ENCODE measurements at places on chromosomes 13 and 19.

DNA sequence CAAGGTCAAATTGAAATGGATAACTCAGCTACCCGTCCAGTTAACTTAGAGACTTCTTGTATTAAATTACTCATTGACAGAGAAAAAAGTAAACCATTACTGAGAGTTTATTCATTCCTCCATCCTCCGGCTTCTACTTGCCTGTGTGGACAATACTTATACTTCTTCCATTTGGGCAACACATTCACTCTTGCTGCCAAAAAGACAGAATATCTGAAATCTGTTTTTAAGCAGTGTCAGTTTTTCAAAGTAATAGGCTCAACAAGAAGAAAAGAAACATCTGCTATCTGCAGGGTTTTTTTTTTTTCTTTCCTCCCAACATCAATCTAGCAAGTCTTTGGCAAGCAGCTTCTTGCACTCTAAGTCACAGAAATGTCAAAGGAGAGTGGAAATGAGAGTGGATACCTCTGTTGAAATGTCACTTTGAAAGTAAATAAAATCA, 1142.8 kb downstream of the PCDH9 start:
- no peak for DNase-seq

DNA sequence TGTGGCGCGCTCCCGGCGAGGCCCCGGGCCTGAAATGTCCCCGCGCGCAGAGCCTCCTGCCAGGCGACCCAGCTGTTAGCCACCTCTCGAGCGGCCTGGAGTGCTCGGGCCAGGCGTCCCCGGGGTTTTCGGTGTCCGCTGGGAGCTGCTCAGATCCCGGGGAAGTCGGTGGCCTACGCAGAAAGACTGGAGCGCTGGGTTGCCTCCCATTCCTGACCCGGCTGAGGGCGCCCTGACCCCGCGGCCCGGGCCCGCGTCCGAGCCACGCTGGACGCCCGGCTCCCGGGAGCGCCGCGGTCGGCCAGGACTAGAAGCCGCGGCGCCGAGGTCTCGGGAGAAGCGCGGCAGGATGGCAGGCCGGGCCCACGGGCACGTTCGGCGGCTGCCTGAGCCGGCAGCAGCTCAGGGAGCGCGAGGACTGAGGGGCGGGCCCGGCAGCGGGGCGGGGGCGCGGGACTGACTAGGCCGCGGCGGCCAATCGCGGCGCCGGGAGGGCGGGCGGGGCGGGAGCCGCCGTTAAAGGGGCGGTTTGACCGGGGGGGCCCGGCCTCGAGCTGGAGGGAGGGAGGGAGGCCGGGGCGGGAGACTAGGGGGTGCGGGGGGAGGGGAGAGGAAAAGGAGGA, 1.3 kb upstream of the ZIC2 start:
- DNase-seq: peak; percentile 78

GRCh38 chr13:85662186-85662585, 137.0 kb downstream of the SLITRK6 start:
- no peak for DNase-seq

- DNase-seq: no peak
Observed at GRCh38 chr13:106786006-106786563, 218.1 kb upstream of the ARGLU1 start.

- DNase-seq: no peak
Observed at GRCh38 chr13:28872427-28873176, 52.5 kb downstream of the MTUS2 start.

- no peak for DNase-seq
Observed at GRCh38 chr19:1037621-1038064, 2.3 kb upstream of the ABCA7 start.

- peak; percentile 92 for DNase-seq
Observed at GRCh38 chr19:58182989-58183816, at the start of gene ZNF274. Gene ZNF274, plus strand, starts transcription at chr19:58183061. Its CDS starts 905 bp downstream, at chr19:58183966.

DNA sequence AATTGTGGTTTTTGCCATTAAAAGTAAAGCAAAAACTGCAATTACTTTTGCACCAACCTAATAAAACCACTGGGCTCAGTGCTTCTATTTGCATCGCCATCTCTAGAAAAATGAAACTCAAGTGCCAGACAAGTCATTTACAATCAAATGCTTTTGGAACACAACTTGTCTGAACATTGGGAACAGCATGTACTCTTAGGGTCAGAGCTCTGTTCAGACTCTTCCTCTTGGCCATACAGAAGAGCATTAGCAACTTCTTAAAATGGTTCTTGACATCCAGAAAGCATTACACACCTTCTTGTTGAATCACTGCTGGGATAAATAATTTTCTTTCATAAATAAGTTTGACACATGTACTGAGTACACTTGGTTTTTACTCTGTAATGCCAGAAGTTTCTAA, 272.5 kb downstream of the DCLK1 start:
- no peak for DNase-seq

- no peak for DNase-seq
Observed at GRCh38 chr19:2793577-2793976, 8.3 kb downstream of the THOP1 start.

GRCh38 chr13:29505511-29505910, 90.0 kb downstream of the SLC7A1 start:
- no peak for DNase-seq

GRCh38 chr19:33859016-33859415, 62.3 kb downstream of the KCTD15 start:
- DNase-seq: no peak

- DNase-seq: peak; percentile 23
Observed at GRCh38 chr13:113630804-113631203, 27.2 kb downstream of the ATP4B start.

DNA sequence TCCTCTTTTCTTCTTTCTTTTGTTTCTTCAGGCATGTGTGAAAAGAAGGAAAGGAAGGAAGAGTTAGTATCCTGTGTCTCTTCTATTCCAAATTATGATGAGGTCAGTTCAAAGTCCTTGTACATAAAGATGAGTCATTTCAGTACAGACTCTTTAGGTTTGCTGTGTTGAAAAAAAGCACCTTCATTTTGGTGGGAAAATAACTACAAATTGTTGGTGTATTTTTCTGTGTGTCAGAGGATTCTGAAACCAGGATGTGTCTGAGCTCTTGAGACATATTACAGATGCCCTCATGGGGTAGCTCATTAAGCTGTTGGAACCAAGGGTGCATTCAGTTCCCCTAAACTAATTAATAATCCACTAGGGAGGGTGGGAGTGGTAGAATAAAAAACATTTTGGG, 5.8 kb upstream of the HSPH1 start:
- DNase-seq: no peak

DNA sequence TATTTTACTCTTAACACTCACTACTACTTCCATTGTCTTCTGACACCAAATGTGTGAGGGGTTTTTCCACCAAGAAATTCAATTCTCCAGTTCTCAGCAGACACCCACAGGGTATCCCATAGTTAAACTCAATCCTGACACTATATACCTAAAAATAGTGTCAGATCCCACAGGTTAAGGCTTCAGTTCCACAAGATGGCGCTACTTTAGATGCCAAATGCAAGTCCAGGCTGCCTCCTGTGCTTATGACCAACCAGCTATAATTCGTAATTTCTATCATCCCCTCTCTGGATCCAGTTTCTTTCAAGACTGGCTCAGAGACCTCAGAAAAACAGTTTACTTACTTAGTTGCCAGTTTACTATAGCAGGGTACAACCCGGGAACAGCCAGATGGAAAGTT, 1146.2 kb upstream of the SPRY2 start:
- DNase-seq: no peak

GRCh38 chr19:3123956-3124355, 11.9 kb upstream of the GNA15 start:
- no peak for DNase-seq

- DNase-seq: no peak
Observed at GRCh38 chr19:4319067-4319718, 14.8 kb downstream of the FSD1 start.

- peak; percentile 73 for DNase-seq
Observed at GRCh38 chr19:2274931-2275535, 6.9 kb downstream of the PEAK3 start.

- DNase-seq: no peak
Observed at GRCh38 chr13:37701972-37702371, 103.4 kb upstream of the POSTN start.

GRCh38 chr13:45320876-45321629, 19.9 kb downstream of the TPT1 start:
- no peak for DNase-seq

DNA sequence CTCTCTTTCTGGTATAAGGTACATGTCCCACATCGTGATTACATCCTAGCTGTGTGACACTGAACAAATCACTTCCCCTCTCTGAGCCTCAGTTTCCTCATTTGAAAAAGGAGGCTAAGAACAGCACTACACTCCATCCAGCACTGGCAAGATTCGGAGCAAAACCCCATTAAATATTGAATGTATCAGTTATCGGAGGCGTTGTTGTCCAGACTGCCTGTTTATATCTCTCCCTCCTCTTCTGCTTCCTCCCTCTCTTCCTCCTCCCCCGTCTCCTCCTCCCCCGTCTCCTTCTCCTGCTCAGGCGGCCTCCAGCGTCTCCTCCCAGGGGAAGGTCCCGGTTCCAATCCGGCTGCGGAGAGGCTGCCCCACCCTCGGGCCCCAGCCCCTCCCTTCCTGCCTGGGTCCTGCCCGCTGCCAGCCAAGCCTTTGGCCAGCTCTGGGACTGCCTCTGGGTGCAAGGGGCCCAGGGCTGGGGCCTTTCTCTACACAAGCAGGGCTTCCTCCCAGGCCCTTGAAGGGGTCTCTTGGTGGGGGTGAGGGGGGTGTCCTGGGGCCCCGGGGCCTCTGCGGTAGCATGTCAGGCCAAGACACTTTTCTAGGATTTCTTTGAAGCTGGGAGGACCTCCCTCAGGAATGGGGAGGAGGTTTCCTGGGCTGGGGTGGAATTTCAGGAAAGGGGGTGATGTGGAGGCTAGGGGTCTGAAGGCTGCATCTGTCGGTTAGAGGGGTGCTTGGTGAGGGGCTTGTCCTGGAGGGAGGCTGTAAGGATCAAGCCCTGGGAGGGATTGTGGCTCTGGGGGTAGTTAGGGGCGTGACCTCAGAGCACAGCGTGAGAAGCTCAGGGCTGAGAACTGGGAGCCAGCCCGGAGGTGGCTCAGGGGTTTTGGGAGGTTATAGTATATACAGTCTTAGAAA, 1.9 kb downstream of the RRAS start:
- peak; percentile 83 for DNase-seq

DNA sequence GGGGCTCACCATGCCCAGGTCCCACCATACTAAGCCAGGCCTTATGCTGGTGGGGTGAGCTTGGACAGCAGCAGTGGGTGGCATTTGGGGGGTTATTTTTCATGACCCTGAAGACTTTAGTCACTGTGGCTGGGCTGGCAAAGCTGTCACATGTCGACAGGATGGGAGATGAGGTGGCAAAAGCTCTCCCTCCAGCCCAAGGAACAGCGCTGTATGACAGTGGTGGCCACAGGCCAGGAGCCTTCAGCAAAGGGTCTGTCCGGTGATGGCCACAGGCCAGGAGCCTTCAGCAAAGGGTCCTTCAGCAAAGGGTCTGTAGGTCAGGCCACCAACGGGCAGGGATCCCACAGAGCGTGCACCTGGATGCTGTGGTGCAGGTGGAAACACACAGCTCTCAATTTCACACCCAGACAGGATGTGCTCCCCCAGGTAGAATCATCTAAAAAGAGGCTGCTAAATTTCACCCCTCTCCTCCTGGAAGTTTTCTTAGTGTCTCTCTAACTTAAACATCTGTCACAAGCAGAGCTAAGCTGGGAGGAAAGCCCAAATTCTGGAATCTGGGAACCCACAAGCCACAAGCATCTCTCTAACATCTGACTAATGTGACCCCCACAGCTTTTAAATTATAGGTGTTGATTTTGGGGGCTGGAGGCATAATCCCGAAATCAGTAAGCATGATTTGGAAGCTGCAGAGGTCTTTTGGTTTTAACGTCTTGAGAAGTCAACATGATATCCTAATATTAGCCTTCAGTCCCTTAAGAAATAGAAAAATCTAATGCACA, 23.0 kb downstream of the COL4A1 start:
- peak; percentile 59 for DNase-seq

- no peak for DNase-seq
Observed at GRCh38 chr13:38045278-38046048, 175.9 kb upstream of the TRPC4 start.
